Stimulated activated CD4-positive, alpha-beta T cell treated with anti-CD3 and anti-CD28 coated beads, Interleukin-15, amount 100 ng/mL, for 1 hour (primary cell): ENCODE measurements at places on chromosomes 13 and 19.

GRCh38 chr13:31957772-31958171 lies 73.8 kb upstream of the FRY start:
- DNase-seq = no peak

DNA sequence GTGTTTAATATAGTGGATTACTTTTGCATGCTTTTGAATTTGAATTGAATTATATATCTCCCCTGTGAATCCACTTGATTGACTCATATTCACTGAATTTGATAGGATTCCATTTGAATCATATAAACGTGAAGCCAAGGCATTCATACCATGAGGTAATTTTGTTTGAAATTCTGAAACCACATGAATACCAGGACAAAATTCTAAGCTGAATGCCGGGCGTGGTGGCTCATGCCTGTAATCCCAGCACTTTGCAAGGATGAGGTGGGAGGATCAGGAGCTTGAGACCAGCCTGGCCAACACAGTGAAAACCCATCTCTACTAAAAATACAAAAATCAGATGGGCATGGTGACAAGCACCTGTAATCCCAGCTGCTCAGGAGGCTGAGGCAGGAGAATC lies 4.4 kb downstream of the ZNF793 start:
- DNase-seq = no peak

GRCh38 chr19:35533201-35533821 lies at the start of gene GAPDHS:
TSS of gene GAPDHS (plus strand) at chr19:35533456. CDS start at chr19:35533528, 72 bp downstream.
- DNase-seq = no peak

GRCh38 chr13:29693275-29693945 lies 97.9 kb upstream of the SLC7A1 start:
- DNase-seq = no peak

- DNase-seq = no peak
Observed at GRCh38 chr13:28120317-28120716, 18.0 kb upstream of the PAN3 start.

DNA sequence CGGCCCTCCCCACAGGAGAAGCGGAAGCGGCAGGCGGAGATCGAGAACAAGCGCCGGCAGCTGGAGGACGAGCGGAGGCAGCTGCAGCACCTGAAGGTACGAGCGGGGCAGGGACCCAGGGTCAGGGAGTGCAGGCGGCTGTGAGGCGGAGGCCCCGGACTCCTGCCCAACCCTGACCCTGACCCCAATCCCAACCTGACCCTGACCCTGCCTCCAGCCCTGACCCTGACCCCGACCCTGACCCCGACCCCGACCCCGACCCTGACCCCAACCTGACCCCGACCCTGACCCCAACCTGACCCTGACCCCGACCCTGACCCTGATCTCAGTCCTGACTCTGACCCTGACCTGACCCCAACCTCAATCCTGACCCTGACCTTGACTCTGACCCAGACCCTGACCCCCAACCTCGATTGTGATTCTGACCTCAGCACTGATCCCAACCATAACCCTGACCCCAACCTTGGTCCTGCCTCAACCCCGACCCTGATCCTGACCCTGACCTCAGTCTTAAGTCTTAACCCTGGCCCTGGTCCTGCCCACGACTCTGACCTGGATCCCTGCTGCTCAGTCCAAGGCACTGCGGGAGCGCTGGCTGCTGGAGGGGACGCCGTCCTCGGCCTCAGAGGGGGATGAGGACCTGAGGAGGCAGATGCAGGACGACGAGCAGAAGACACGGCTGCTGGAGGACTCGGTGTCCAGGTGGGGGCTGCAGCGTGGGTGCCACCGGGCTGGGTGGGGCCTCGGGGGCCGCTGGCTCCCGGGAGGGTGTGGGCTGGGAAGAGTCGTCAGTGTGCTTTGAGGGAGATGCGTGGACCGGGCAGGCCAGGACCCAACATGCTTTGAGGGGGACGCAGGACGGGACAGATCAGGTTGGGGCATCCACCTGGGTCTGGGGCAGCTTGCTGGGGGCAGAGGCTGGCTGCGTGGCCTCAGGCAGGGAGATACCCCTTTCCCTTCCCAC lies 18.5 kb downstream of the PALM start:
- no peak for DNase-seq

- no peak for DNase-seq
Observed at GRCh38 chr19:29308977-29309590, 96.1 kb upstream of the UQCRFS1 start.

- no peak for DNase-seq
Observed at GRCh38 chr19:33432015-33432414, 58.5 kb downstream of the CEBPG start.

GRCh38 chr19:1622541-1622940 lies 17.3 kb upstream of the UQCR11 start:
- DNase-seq = no peak

- no peak for DNase-seq
Observed at GRCh38 chr13:96314974-96315373, 225.1 kb downstream of the HS6ST3 start.

DNA sequence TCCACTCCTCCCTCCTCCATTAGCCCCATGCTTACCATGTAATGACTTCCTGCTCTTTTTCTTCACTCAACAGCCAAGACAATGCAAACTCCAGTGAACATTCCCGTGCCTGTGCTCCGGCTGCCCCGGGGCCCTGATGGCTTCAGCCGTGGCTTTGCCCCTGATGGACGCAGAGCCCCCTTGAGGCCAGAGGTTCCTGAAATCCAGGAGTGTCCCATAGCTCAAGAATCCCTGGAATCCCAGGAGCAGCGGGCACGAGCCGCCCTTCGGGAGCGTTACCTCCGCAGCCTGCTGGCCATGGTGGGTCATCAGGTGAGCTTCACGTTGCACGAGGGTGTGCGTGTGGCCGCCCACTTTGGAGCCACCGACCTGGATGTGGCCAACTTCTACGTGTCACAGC lies 2.9 kb upstream of the PPP1R37 start:
- DNase-seq = no peak
